GM23338 (cell line): ENCODE measurements at places on chromosomes 2 and 18.

GRCh38 chr2:20666005-20666303 lies 990 bp upstream of the GDF7 start:
- peak; percentile 44 for DNase-seq

DNA sequence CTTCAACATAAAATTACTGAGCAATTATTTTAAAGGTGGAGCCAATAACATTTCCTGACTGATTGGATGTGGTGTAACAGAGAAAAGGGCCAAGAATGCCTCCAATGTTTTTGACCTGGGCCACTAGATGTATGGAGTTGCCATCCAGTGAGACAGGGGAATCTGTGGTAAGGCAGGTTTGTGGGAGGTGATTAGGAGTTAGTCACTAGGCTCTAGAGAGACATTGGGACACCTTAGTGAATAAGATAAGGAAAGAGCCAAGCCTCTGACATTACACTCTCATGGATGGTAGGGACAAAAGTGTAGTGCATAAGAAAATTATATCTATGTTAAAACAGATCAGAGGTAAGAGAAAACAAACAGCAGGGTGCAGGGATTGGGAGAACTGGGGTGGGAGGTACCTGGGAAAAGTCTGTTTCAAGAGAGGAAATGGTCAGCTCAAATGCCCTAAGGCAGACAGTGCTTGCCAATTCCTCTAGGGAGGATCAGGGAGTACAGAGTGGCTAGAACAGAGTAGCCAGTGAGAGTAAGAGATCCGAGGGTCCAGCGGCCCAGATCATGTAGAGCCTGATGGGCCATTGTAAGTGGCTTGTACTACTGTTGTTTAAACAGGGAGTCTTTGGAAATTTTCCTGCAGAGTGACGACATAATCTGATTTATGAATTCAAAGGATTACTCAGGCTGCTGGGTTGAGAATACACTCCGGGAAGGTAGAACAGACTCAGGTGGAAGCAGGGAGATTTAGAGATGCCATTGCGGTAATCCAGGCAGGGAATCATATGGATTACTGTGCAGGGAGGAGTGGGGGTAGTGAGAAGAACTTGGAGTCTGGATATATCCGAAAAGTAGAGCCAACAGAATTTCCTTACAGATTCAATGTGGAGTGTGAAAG lies 45.7 kb upstream of the CUL3 start:
- DNase-seq = peak; percentile 6

DNA sequence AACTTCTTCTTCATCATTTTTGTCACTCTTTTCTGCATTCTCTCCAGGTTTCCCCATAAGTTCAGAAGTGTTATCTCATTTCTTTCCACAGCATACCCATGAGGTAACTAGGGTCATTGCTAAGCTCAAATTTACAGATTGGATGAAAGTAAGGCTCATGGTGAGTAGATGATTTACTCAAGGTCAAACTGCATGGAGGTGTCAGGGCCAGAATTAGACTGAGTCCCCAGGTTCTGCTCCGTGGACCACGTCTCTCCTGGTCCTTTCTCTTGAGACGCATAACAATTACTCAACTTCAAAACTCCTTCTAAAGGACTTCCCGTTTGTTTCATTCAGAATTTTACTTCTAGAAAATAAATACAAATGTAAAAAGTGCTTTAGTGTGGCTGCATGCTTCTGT lies 43.4 kb downstream of the SMIM21 start:
- no peak for DNase-seq

GRCh38 chr2:70435138-70435537 lies 118.5 kb downstream of the TGFA start:
- DNase-seq = no peak

DNA sequence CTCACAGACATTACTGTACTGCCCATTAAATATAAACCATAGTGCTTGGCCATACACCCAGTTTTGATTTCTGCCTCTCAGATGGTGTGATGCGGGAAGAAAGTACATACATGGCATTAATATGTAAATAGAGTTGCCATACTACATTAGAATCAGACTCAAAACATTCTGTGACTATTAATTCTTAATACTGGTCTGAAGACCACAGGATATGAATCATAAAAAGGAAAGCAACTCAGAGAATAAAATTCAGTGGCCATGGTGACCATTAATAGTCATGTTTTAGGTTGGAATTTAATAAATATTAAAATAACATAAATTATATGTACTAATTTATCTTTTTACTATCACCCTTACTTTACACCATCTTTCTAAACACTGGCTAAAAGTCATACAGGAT lies 33.0 kb upstream of the WDR75 start:
- no peak for DNase-seq

DNA sequence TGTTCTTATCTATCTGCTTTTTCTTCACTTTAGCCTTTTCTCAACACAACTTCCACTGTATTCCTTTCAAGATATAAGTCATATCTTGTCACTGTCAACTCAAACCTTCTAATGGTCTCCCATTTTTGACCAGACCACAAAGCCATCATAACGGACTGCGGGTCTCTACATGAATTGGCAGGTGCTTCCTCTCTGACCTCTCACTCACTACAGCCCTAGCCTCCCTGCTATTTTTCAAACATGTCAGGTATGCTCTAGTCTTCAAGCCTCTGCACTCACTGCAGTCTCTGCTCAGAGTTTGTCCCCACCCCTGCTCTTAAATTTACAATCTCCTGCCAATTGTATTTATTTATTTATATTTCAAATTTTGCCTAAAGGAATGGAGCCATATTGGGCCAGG lies 858.1 kb downstream of the TRIB2 start:
- DNase-seq = no peak

GRCh38 chr2:46535360-46535759 lies 56.0 kb downstream of the TMEM247 start:
- no peak for DNase-seq

DNA sequence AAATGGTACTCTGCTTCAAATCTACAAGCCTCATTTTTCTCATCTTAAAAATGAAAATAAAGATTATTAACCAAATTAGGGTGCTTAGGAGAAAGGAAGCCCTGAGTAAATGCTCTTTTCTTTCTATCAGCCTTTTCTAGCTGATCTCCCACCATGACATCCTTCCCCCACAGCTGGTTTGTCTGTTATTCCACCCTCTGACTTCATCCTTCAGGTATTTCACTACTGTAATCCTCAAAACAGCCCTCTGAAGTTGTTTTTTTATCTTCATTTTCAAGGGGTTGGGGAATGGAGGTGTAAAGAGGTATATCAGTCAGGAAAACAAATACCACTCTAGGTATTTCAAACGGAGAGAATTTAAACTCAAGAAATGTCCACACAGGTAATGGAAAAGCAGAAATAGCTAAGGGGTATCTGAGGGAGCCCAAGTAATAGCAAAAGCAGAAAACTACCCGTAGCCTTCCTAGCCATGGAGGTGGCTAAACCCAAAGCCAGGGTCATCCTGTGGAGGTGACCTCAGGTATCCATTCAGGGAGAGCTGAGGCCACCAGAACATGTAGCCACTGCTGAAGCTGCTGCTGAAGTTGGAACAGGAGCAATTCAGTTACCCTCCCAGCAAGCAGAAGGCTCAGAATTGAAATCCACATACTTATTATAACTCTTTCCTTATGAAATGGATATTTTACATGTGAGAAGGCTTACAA lies 990.9 kb upstream of the ACVR2A start:
- DNase-seq = peak; percentile 45

DNA sequence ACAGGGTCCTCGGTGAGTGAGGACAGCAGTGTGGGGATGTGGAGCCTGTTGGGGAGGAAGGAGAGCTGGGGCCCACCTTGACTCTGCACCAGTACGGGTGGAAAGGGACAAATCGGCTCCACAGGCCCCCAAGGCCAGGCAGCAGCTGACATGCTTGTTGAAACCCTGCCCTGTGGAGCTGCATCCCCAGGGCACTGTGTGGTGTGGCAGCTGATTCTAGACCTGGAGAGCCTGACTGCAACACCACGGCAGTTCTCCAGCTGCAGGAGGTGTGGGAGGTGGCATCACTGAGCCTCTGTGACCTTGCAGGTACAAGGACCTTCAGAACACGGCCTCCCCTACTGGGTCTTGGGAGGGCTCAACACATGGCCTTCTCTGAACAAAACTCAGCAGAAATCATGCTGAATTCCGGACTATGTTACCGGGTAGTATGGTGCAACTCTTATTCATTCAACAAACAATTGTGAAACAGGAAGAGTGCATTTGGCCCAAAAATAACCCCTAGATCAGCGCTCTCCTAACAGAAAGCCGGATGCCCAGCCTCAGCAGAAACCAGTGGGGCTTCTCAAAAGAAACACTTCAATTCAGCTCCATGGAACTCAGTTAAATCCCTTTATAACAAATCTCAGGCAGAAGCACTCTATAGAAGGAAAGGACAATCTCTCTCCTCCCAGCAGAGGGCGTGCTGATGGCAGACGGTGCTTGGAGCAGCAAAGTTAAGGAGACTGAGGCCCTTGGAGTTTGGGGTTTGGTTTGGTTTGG lies 104.4 kb upstream of the SALL3 start:
- DNase-seq = peak; percentile 81

DNA sequence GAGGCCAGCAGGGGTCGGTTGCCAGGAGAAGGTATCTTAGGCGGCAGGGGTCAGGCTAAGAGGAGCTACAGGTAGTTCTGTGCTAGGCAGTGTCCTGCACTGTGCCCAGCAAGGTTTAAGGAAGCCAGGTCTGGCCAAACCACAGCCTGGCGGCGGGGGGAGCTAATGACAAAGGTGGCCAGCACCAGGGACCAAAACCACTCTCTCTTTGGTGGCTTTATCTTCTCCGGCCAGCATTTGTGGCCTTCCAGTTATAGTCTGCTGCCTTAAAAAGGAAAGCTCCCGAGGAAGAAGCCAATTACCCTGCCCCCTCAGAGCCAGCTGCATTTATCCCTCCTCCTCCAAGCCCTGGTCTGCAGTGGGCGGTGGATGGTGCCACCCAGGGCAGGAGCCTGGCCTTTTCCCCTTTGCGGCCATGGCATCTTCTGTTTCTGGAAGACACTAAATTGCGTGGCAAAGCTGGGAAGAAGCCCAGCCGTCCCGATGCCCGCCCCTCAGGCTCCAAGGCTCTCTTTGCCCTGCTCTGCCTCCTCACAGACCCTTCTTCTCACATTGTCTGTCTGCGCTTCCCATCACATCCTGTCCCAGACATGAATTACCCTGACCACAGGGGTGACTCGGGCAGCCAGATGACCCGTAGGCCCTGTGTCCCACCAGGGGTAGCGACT lies 94.6 kb downstream of the EN1 start:
- no peak for DNase-seq

- no peak for DNase-seq
These were observed 34.1 kb upstream of the UBE2F start for GRCh38 chr2:237932731-237933131.

GRCh38 chr2:217223222-217223930 lies 363.5 kb upstream of the TNP1 start:
- DNase-seq = no peak

DNA sequence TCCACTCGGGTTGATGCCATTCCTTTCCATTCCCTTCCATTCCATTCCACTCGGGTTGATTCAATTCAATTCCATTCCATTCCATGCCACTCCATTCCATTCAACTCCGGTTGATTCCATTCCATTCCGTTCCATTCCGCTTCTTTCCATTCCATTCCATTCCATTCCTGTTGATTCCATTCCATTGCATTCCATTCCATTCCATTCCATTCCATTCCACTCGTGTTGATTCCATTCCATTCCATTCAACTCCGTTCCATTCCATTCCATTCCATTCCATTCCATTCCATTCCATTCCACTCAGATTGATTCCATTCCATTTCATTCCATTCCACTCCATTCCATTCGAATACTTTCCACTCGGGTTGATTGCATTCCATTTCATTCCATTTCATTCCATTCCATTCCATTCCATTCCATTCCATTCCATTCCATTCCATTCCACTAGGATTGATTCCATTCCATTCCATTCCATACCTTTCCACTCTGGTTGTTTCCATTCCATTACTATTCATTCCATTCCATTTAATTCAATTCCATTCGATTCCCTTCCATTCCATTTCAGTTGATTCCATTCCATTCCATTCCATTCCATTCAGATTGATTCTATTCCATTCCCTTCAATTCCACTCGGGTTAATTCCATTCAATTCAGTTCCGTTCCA lies 1141.8 kb downstream of the RPIA start:
- DNase-seq = peak; percentile 6

GRCh38 chr2:170660409-170660808 lies 54.7 kb upstream of the SP5 start:
- DNase-seq = no peak

DNA sequence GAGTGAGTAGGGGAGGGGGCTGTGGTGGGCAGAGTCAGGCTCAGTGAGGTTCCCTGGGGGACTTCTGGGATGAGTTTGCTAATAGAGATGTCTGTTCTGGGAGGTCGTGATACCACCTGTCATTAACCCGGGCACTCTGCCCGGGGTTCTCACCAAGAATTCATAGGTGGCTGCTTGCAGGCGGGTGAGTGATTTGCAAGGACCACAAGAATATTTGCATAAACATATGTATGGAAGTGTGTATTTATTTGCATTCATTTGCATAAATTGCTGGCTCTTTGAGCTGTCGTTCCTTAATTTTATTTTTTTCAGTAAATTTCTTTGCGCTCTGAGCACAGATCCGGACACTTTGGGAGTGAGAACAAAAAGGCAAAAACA lies 260.0 kb downstream of the ATAD2B start:
- no peak for DNase-seq

DNA sequence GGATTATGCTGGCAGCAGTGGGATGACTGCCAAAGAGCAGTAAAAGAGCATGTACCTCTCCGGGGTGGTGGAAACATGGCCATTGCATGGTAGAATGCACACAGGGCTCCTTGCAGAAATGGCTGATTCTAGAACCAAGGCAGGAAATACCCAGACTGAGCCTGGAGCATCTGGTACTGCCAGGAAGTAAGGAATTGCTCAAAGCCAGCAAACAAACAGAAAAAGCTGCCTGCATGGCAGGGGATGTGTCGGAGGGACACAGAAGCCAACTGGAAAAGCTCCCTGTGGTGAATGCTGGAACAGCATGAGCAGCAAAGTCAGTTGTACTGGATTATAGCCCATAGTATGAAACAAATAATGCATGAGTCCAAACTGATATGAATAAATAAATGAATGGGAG lies 78.0 kb upstream of the NFATC1 start:
- DNase-seq = peak; percentile 22

DNA sequence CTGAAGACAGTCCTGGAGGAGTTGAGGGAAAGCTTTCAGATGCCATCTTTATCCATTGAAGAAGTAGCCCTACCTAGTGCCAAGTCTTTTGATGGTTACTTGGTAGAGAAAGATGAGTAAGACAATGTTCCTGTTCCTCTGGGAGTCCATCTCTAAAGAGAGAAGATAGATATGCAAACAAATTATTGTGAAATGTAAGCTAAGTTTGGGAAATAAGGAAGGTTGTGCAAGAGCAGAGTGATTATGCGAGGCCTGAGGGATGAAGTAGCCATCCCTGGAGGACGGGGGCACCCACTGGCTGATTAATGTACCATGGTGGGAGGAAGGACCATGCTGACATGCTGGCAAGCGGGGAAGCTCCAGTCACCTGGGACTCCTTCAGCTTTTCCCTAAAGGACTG lies 994 bp upstream of the DTNA start:
- DNase-seq = no peak

- no peak for DNase-seq
These were observed 55.0 kb upstream of the ITGA6 start for GRCh38 chr2:172372436-172372835.
